Activated CD4-positive, alpha-beta T cell treated with anti-CD3 and anti-CD28 coated beads, Interleukin-2, amount 50 U/mL, for 4 hours (primary cell): ENCODE measurements at places on chromosomes 11 and 22.

- no peak for DNase-seq
Measured at GRCh38 chr22:49828599-49828965, 909 bp upstream of the BRD1 start.

DNA sequence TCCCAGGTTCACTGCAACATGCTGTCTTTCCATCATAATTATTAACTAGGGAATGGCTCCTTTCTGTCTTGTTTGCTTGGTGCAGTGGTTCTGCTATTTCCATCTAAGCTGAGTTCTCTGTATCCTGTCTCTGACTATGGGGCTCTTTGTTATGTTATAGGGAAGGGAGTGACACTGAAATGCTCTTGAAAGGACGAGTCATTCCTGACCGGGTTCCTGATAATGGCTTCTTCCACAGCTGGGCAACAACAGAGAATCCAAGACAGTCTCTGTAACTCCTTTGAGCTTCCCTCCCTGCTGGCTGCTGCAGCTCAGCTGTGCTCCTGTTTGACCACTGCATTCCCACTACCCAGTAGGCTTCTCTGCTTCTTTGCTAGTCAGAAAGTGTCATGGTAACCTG lies 24.1 kb downstream of the OR2AT4 start:
- DNase-seq = no peak

DNA sequence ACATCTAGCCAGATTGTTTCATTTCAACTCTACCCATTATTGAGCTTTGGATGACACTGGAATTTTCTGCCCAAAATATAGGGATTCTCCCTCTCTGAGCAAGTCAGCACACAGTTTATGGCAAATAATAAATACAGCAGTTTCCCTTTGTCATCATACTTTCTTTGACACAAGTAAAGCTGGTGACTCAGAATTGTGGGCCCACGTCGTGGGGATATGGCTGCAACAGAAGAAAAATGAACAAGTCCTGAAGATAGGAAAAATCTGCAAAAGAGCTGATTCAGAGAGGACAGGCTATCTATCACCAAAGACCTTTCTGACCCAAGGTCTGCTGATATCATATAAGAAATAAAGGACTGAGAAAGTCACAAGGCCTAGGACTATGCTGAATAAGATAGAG lies 236.3 kb upstream of the ZC3H12C start:
- no peak for DNase-seq

- DNase-seq = no peak
Measured at GRCh38 chr11:17651681-17652080, 67.7 kb upstream of the MYOD1 start.

- no peak for DNase-seq
Measured at GRCh38 chr11:111438846-111439520, 59.9 kb upstream of the POU2AF1 start.

DNA sequence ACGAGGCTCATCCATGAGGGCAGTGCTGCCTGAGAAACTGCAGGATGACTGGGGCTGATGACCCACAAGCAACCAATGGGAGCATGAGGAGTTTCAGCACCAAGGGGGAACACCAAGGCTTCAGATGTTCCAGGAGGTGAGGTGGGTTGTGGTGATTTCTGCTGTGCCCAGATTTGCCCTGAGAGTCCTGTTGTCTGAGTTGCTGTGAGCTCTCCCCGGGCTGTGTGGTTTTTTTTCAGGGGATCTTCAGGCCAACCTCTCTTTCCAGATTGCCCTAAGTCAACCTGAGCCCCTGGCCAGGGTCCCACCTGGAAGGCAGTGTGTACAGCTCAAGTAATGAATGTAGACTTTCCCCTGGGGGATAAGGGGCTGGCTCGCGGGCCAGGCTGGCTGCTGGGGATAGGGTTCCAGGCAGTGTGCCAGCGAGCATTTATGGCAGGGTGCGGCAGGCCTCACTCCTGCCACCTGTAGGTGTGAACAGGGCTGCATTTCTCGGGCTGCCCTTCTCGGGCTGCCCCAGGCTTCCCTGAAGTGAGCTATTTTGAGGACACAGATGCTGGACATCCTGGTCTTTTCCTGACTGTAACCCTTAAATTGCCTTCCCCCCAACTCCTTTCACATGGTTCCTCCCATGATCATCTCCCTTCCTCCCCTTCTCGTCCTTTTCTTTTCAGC lies 9.8 kb downstream of the SLC22A6 start:
- peak; percentile 4 for DNase-seq
